ENCODE measurements at places on chromosomes 16 and 17.

- no peak for DNase-seq
Observed at GRCh38 chr17:53472586-53472985, 350.1 kb upstream of the KIF2B start.

- DNase-seq, result no peak
Observed at GRCh38 chr17:19531780-19532501, 1.7 kb upstream of the SLC47A1 start.

- no peak for DNase-seq
Observed at GRCh38 chr16:56625140-56625942, at the start of gene MT1E. MT1E (plus strand) TSS chr16:56625781; CDS start chr16:56625852, 71 bp downstream.

DNA sequence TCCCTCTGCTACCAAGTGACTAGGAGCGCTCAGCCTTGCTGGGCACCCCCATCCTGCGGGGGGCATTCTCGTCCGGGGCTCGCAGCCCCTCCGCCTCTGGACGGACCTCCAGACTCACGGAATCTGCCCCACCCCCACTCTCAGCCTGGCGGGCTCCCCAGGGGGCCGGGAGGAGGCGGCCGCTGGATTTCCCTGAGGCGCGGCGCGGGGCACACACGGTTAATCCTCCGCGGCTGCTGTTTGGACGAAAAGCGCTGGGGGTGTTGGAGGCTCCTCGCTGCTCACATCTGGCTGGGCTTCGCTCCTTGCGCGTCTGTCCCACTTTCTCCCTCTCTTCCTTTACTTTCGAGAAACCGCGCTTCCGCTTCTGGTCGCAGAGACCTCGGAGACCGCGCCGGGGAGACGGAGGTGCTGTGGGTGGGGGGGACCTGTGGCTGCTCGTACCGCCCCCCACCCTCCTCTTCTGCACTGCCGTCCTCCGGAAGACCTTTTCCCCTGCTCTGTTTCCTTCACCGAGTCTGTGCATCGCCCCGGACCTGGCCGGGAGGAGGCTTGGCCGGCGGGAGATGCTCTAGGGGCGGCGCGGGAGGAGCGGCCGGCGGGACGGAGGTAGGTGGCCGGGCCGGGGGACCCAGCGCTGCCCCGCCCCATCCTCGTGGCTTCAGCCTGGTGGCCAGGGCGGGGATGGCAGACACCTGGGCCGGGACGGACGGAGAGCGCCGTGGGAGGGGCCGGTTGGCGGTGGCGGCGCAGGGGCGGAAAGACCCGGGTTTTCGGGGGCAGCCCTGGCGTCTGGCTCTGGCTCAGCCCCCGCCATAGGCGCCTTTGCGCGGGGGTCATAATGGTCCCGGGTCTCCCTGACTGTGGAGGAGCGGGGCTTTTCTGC, at the start of gene C1QTNF1:
TSS of gene C1QTNF1 (plus strand) at position 284 of the 886 bp plus-strand sequence. CDS start 19,800 bp downstream, outside the sequence.
- DNase-seq, result no peak

DNA sequence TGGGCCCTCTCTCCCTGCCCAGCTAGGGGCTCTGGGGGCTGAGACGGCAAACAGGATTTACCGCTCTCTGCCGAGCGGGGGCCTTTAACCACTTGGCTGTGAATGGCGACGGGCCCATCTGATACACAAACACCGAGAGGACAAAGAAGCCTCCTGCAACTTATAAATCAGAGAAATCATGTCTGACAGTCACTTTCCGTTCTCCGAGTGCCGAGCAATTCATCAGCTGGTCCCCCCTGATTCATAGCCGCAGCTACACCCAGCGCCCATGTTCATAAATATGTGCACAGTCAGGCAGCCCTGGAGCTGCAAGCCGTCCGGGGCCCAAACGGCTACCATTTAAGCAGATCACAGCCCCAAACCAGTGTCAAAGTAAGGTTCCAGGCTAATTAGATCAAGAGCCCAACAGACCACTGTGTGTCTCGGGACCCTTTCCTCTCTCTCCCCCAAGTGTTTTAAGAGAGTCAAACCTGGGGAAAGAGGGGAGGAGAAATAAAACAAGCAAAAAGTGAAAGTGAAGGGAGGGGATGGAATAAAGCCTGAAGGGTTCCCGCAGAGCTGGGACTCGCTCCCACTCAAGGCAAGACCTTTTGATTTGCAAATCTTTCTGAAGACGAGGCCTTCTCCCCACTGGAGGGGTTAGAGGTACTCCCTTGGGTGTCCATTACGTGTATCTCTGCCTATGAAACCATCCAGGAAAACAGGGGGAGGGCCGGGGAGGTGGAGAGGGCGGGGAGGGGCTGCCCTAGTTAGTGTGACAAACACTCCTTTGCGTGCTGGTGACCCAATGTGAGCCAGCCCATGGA, 154.7 kb downstream of the C16orf78 start:
- DNase-seq, result no peak

DNA sequence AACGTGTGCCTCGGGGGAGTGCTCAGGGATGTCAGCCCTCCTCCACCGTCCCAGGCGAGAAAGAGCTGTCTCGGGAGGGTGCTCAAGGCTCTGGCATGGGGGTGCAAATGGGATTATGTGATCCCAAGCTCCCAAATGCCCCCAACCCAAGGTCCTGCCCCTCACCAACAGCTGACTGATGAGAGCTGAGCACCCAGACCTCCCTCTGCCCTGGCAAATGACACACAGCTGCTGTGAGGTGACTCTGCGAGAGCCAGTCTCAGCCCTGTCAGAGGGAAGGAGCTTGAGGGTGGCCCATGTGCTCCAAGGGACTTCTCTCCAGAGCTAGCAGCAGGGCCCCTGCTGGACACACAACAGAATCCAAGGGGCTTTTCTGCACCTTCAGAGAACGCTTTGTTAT, 7.7 kb downstream of the CDH5 start:
- no peak for DNase-seq

DNA sequence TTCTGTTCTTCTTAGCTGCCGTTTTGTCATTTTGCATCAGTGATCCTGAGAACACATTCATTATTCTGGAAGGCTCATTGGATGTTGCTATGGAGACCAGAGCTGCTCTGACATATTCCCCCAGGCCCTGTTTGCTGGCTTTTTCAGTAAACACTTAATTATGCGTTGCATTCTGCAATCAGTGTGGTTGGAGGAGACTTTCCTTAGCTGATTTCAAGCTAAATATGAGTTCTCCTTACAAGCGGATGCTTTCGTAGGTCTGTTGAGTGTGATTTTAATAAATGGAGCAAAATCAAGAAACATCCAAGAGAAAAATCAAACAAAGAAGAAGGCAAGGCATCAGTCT, 38.2 kb upstream of the NUDT7 start:
- no peak for DNase-seq

- no peak for DNase-seq
Observed at GRCh38 chr17:70535986-70536385, 366.7 kb downstream of the KCNJ2 start.

- DNase-seq, result no peak
Observed at GRCh38 chr16:68369697-68370580, 59.1 kb downstream of the PRMT7 start.

DNA sequence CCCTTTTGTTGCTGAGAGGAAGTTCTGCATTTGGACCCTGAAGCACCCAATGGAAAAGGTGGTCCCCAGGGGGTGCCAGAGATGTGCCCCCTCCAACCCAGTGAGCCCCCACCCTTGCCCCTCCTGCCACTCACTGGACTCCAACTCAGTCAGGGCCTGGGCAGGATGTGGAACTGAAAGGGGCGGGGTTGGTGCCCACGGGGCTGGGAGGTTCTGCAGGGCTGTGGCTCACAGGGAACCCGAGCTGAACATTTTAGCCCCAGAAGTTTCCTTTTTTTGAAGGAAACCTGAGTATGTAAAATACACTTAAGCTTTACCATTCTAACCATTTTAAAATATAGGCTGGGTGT, 15.8 kb upstream of the OGFOD3 start:
- no peak for DNase-seq

- DNase-seq, result no peak
Observed at GRCh38 chr16:49341706-49342105, 31.9 kb upstream of the C16orf78 start.

- no peak for DNase-seq
Observed at GRCh38 chr17:13420878-13421277, 180.9 kb downstream of the HS3ST3A1 start.

DNA sequence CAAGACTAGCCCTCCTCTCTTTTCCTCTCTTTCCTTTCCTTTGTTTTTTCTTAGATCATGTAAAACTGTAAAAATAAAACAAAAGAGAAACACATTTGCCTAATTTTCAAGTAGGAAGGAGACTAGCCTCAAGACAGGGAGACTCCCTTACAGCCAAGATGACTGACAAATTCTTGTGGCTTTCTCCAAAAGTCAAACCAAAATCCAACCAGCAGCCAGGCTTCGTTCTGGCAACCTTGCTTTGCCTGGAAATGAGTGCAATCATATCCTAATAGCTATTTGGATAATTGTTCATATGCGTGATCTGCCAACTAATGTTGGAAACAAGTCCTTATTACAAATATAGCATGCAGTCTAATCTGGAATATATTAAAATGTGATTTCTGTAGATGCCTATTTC, 868.9 kb upstream of the SOX9 start:
- DNase-seq, result no peak

- DNase-seq, result no peak
Observed at GRCh38 chr17:34235389-34236028, 19.6 kb upstream of the CCL2 start.

DNA sequence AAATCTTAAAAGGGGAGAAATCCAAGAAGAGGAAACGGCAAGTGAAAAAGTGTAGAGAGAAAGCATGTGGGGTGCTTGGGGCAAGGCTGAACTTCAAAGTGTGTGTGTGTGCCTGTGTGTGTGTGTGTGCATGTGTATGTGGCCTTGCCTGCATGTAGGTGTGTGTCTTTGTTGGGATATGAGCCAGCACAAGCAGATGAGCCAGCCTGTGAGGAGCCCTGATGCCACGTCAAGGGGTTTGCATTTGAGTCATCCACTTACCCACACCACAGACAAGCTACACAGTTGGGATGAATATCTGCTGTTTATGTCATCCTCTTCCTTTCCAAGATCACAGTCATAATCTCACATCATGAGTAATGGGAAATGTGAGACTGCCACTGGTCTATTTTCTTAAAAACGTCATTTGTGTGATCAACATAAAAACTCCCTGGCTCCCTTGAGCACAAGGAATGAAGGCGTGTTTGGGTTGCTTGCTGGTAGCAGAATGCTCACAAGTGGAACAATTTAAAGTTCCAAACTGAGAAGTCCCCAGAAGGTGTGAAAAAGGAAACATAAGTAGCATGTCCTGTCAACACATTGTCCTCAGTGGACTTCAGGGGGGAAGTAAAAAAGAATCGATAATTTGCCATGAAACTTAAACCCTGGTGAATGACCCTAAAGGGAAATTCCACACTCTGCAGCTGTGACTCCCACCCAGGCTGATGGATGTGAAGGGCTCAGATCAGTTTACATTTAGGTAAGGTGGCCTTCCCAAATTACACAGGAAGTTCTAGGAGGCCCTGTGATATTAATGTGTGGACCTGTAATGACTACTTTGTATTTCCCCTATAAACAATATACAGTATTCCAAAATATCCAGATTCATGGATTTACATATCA, 14.7 kb downstream of the KCTD19 start:
- DNase-seq, result peak; percentile 98

DNA sequence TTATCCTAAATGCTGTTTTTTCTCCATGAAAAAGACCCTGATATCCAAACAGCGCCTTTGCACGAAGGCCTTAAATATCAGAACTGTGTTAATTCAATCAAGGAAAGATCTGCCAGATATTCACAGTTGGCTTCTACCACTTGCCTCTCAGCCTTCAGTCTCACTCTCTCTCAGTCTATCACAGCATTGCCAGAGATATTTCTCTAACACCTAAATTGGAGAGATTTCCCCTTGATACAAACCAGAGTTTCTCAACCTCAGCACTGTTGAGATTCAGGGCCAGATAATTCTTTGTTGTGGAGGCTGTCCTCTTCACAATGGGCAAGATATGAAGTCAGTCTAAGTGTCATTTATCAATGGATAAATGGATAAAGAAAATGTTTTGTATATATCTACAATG, 454.1 kb upstream of the MAF start:
- no peak for DNase-seq

- DNase-seq, result no peak
Observed at GRCh38 chr16:73018821-73019456, 29.0 kb downstream of the ZFHX3 start.

DNA sequence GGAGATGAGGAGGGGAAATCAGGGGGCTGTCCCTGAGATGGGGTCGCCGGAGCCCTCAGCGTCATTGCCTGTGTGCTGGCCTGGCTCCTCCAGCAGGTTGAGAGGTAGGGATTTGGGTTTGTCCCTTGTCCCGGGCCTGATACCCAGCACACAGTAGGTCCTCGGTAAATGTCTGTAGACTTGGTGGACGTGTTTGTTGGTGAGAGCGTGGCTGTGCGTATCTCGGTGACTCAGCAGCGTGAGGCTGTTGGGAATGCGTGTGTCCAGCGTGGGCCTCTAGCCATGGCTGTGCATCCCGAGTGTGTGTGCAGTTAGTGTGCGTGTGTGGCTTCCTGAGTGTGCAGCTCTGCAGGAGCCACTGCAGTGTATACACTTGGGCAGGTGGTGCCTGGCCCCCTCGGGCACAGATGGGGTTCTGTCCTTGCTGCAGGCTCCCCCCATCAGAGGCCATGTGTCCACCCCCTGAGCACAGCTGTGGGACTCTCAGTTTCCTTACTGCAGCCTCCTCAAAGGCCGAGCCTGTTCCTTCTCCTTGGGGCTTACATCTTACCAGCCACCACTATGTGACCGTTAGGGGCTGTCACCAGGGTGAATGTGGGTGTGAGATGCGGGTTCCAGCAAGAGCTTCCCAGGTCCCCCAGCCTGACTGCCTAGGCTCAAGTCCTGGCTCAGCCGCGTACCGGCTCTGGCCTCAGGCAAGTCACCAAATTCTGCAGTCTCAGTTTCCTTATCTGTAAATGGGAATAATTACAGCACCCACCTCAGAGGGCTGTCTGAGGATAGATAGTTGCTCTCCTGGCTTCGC, 5.7 kb downstream of the NECAB2 start:
- no peak for DNase-seq

DNA sequence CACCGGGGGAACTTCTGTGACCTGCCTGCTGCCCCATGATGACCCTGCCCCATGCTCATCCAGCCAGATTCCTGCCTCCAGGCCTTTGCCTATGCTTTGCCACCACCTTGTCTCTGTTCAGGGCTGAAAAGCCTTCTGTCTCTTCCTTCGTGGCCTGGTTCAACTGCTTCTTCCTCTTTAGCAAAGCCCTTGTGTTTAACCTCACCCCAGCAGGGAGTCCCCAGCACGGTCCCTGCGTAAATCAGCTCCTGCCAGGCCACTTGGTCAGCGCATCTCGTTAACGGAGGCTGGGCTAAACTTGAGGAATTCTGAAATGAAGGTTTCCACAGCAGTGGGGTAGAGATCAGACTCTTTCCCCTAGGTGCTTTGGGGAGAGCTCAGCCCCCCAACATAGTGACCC, 16.1 kb upstream of the KCNJ12 start:
- DNase-seq, result no peak

- DNase-seq, result no peak
Observed at GRCh38 chr17:44236444-44236991, 17.0 kb upstream of the UBTF start.

GRCh38 chr17:50952013-50952412, 85.9 kb upstream of the TOB1 start:
- DNase-seq, result no peak

- DNase-seq, result no peak
Observed at GRCh38 chr16:50685462-50686063, 4.5 kb upstream of the SNX20 start.

DNA sequence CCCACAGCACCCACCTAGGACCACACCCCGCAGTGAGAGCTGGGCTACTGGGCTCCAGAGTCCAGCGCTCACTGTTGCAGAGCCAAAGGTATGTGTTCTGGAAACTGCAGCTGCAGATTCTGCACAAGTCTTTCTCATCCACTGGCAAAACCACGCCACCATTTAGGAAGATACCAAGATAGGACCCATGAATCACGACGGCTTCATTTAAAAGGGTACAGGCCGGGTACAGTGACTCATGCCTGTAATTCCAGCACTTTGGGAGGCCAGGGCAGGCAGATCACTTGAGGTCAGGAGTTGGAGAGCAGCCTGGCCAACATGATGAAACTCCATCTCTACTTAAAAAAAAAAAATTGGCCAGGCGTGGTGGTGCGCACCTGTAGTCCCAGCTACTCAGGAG, 18.8 kb downstream of the FOXF1 start:
- DNase-seq, result no peak

Data from amniotic stem cell (primary cell).